ENCODE measurements at places on chromosomes 12 and 14.

DNA sequence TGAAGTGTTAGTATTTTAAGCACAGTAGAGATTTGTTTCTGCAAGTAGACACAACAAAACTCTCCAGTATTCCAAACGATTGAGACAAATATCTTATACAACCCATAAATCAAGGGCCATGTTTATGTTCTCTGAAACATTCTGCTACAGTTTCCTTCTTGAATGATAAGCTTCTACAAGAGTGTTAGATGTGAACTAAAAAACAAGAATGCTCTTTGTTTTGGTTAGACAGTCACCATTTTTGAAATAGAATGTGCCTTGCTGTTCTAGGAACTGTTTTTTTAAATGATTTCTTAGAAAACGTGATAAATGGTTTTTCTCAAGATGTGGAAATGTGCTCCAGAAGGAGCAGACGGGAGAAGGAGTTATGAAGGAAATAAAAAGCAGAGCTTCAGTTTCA, 1656.3 kb upstream of the FLRT2 start:
- no peak for DNase-seq

DNA sequence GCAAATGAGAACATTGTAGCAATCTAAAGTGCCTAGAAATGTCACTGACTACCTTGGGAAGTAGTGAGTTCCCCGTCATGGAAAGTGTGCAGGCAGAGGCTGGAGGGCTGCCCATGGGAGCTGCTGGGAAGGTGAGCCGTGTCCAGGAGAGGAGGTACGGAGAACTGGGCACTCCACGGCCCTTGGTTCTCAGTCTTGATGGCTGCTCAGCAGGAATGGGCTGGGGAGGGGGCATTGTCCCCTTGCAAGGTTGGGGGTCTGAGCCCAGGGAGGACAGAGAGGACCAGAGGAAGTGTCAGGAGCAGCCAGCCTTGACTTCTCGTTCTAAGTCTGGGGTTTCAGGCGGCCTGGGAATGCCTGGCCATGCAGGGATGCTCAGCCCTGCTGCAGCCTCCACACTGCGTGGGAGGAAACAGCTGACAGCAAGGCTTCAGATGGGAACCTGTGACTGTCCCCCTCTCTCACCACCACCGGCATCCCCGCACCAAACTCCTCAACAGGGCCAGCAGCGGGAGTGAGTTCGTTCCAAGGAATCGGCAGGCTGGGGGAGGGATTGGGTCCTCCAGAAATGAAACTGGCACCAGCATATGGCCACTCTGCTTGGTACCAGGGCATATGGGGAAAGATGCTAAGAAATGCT, 140.2 kb downstream of the BCL11B start:
- DNase-seq, result peak; percentile 38

GRCh38 chr12:93879476-93880421, 202.6 kb downstream of the CRADD start:
- no peak for DNase-seq

DNA sequence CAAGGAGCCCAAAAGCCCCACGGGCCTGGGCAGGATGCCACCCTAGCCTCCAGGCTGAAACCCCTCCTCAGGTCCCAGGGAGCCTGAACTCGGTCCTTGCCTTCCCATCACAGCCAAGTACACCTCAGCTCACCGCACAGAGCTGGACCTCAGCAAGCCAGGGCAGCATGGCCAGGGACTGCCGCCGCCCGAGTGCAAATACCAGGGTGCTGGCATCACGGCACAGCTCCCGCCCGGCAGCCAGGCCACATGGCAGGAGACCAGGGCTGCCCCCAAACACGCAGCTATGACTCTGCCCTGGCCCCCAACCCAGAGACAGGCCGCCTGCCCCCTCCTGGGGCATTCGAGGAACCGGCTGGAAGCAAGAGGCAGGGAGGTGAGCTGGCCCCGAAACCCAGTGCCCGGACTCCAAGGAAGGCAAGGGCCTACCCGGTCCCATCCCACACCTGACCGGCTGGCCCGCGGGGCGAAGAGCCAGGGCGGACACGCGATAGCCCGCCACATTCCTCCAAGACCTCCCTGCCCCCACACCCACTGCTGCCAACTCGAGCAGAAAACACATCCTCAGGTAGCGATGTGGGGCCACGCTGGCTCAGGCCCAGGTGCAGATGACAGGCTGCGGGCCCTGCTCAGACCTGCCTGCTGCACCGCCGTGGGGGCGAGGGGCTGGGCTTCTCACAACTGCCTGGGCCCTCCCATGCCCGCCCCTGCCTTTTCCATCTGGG, 2.7 kb downstream of the JAG2 start:
- DNase-seq, result no peak

- no peak for DNase-seq
Observed at GRCh38 chr12:27513155-27513824, 10.7 kb upstream of the PPFIBP1 start.

DNA sequence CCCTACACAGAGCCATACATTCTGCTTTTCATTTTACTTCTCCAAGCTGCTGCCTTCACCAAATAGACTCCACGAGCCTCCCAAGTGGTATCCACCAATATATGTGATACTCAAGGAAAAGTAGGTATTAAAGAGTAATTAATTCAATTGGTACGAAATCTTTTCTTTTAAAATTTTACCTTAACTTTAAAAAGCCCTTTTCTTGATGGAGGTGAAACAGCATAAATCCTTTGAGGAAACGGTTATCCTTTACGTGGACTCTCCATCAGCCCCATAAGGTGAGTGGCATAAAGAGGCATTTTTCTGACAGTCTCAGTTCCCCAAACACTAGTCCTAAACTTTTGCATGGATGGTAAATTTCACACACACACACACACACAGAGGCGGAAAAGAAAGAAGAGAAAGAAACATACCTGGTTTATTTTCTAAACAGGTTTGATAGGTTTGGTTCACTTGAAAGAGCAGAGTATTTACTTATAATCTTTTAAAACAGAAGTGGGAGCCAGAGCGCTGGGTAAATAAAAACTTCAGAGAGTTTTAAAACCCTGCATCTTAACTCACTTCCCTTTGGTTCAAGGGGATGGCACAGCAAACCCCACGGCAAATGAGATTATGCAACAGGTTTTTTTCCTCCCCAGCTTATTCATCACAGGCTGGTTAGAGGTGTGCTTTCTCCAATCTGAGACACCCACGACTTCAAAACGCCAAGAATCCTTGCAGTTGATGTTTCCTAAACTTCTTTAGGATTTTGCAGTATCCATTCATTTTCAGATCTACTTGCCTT, 1.9 kb downstream of the DUSP16 start:
- DNase-seq, result no peak

- DNase-seq, result no peak
Observed at GRCh38 chr14:105273062-105273461, 24.7 kb downstream of the BTBD6 start.

DNA sequence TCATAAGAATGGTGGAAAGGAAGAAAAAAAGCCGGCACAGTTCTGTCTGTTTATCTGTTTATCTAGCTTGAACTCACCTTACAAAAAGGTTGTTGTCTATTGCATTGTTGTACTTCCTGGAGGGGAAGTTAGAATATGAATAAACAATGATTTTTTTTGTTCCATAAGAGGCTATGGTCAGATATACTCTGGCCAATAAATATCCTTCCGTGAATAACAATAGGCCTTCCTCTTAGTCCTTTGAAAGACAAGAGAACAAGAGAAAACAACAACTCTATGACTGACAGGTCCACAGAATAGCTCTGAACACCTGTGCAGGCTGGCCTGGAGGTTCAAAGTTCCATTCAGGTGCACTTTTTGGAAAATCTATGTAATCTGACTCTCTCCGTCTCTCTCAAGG, 192.8 kb upstream of the KRR1 start:
- DNase-seq, result no peak

DNA sequence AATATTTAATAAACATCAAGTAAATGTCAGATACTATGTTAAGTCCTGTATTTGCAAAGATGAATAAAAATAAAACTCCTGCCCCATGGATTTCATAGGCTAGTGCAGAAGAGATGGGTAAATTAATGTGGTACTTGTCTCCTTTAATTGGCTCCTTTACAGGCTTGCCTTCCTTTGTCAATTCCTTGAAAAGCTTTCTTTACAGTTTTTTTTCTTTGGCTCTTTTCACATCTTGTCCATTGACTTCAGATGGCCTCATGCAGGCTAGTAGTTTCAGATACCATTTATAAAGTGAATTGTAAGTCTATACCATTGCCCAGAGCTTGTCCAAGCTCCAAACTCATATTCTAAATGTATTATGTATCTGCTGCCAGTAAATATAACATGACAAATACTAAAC, 128.7 kb upstream of the GARIN2 start:
- no peak for DNase-seq

DNA sequence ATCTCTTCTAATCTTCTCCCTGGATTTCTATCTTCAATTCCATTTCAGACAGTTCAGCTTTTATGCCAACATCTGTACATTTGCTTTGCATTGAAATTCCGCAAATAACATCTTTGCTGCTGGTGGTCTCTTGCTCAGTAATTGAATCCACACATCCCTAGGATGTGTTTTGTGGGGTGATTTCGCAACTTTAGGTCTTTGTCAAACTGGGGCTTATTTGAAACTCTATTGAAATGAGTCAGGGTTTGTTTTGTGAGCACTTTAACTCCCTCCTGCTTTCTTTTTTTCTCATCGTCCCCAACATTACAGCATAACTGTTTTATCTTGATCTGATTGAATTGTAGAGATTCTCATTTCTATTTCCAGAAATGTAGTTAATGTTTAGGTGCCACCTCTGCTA, 404.3 kb downstream of the NPAS3 start:
- DNase-seq, result no peak

DNA sequence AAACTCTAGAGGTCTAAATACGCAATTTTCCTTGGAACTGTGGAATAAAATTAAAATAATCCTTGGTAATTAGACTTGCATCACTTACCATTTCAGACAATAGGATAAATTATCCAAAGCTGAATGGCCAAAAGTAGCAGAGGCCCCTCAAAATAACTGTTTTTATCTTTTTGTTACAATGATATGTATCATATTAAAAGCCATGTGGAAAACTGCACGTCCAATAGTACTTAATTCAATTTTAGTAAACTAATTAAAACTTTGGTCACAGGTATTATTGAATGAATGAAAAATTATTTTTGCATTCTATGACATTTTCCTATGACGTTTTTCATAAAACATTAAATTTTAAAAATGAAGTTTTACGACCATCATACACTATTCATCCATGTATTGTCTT, 98.5 kb downstream of the CDK17 start:
- DNase-seq, result no peak

GRCh38 chr12:128976120-128976738, 123.0 kb downstream of the GLT1D1 start:
- DNase-seq, result peak; percentile 22

GRCh38 chr12:111825509-111825908, 16.5 kb upstream of the MAPKAPK5 start:
- no peak for DNase-seq
